ENCODE measurements at places on chromosomes 3 and 15.

DNA sequence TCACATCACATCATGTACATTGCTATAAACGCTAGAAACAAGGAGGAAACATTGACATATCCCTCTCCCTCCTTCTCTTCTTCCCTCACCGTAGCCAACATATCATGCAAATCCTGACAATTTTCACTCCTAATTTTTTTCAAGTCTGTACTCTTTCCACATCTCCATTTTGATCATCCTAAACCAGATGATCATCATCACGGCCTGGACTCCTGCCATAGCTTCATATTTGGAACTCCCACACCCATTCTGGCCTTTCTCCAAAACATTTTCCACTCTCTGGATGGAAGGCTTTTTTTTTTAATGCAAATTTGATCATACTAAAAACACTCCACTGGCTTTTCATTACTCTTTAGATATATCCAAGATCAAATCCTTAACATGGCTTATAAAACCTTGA, 248.0 kb upstream of the CNTN3 start:
- DNase-seq, result no peak

- DNase-seq, result no peak
These were observed 13.2 kb downstream of the ABCC5 start for GRCh38 chr3:184004476-184004875.

DNA sequence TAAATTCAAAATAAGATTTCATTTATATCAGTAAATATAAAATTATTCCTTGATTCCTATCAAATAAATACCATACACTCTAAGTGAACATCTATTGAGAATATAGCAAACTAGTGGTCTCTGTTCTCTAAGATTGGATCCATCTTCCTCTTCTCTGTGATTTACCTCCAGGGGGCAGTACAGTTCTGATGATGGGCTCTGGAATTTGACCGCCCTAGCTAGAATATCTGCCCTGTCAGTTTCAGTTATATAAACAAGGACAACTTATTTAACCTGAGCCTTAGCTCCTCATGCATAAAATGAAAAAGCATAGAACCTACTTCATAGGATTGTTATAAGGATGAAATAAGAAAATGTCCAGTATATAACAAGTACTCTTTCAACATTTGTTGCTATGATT, 171.1 kb upstream of the CCDC54 start:
- peak; percentile 7 for DNase-seq

- no peak for DNase-seq
These were observed 39.5 kb upstream of the DGKG start for GRCh38 chr3:186401556-186401955.

Measured in NCI-H1417 (cell line).